ENCODE measurements at places on chromosomes 1 and 21. TPM values are rescaled to one million over a fixed set of nuclear protein-coding genes. Genes with fewer than 3 reads are reported as not detected.

Gene E2F2
- polyA plus RNA-seq, result 3.4 TPM

Gene TINAGL1
- polyA plus RNA-seq, result 0.88 TPM

Gene SZRD1
- polyA plus RNA-seq, result 88.9 TPM

Gene IARS2
- polyA plus RNA-seq, result 115 TPM

Gene LBR
- 39.8 TPM for polyA plus RNA-seq

Gene GBP4
- not detected for polyA plus RNA-seq

Gene PCP4L1
- polyA plus RNA-seq, result not detected

Gene TENT5C
- polyA plus RNA-seq, result 0.11 TPM

Gene TMEM125
- not detected for polyA plus RNA-seq

Gene RGS13
- not detected for polyA plus RNA-seq

Gene SYTL1
- 0.50 TPM for polyA plus RNA-seq

Gene DNAJC28
- 0.75 TPM for polyA plus RNA-seq

Gene LRRC71
- 0.14 TPM for polyA plus RNA-seq

Gene SPATA21
- polyA plus RNA-seq, result 0.09 TPM

Gene GDAP2
- polyA plus RNA-seq, result 7.2 TPM

All from A549 (cell line).